ENCODE measurements at places on chromosomes 2 and 18.

DNA sequence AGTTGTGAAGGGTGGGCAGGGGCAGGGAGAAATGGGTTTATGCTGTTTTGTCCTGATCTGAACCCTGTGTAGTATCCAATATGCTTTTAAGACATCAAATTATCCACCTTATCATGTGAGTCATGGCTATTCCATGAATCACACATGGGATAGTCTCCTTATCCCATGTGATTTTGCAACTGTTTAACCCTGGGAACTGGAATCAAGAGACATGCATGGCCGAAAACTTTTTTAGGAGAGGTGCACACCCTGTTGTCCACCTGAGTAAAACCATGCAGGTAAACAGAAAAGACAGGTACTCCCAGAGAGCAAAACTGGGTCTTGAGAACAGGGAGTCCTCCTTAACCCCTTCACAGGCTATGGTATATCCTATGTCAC is 490.6 kb upstream of the HS6ST1 start:
- DNase-seq = no peak

GRCh38 chr2:39419282-39420223 is 17.5 kb downstream of the MAP4K3 start:
- DNase-seq = no peak

DNA sequence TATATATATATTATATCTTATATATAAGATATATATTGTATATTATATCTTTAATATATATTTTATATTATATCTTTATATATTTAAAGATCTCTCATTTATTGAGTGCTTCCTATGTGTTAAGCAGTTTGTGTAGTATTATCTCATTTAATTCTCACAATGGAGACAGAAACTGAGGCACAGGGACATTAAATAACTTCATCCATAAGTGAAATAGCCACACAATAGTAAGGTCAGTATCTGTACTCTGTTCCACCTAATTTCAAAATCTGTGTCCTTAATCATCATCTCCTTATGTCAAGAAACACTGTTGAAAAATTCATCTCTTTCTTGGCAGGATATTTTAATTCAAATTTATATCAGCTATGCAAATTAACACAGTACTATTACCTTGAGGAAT is 52.8 kb upstream of the CD302 start:
- DNase-seq = no peak

- no peak for DNase-seq
Observed at GRCh38 chr2:120469426-120469825, 123.5 kb downstream of the INHBB start.

- no peak for DNase-seq
Observed at GRCh38 chr2:236008006-236008405, 160.2 kb downstream of the GBX2 start.

DNA sequence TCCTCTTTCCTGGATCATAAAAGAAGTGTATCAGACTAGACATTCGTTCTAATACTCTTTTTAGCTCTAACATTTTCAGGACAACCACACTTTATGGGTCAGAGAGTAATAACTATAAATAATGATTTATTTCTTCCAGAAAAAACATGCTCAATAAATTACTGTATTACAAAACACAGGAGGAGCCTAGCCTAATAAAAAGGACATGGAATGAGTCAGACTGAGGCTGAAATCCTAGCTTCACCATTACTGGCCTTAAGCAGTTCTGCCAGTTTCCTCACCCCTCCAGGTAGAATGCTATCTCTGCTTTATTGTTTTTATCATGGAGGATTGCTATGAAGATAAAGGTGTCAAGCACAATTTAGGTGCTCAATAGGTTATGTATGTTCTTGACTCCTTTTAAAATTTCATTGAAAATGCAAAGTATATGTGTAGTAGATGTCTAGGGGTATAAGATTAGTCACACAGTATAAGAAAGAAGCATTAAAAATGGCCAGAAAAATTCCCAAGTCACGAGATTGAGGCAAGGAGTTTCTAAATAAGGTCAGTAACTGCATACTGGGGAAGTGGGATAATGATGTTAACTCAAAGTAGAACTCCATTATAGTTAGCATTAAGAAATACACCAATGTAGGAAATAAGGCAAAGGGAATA is 105.5 kb upstream of the NEUROD1 start:
- no peak for DNase-seq

GRCh38 chr2:190271783-190272456 is 47.7 kb downstream of the HIBCH start:
- no peak for DNase-seq

Measured in CD4-positive, alpha-beta T cell treated with Interleukin-15 for 4 hours (primary cell).